Endodermal cell (in vitro differentiated cells): ENCODE measurements at places on chromosomes 5 and 9.

DNA sequence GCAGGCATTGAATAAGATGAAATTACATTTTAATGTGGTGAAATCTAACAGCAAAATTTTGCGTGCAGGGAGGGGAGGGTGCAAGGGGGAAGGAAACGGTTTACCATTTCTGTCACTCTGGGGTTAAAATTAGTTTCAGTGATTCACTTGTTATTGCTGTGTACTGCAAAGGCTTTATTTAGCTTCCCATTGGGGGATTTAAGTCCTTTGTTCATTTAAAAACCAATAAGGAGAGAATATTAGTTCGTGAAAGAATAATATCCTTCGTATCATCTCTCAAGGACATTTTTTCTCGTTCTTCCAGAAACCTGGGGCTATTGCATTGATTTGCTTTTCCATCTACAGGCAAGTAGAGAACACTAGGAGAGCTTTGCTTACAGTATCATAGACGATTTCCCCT, 667.8 kb upstream of the RGMB start:
- no peak for DNase-seq

DNA sequence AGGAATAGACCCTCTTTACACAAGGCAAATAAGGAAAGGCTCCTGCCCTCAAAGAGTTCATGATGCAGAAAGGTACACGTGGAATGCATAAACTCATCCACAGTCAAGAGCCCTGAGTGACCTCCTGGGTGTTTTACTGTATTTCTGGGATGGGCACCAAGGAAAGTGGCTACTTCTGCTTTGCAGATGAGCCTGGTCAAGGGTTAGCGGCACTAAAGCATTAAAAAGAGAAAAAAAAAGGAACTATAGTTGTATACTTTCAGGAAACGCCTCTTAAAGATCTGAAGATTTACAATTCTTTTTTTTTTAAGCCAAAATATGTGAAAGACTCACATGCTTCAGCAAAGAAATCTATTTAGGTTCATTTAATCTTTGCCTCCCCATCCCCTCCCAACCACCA, 366.2 kb upstream of the PDE4D start:
- no peak for DNase-seq

- DNase-seq = no peak
These were observed 76.6 kb downstream of the CRB2 start for GRCh38 chr9:123432331-123433236.

- no peak for DNase-seq
These were observed 349.6 kb downstream of the SLIT3 start for GRCh38 chr5:168951356-168951755.

- peak; percentile 71 for DNase-seq
These were observed 71.6 kb downstream of the LRRC70 start for GRCh38 chr5:62650197-62650596.

- no peak for DNase-seq
These were observed 12.2 kb upstream of the HSPB3 start for GRCh38 chr5:54443270-54443669.

DNA sequence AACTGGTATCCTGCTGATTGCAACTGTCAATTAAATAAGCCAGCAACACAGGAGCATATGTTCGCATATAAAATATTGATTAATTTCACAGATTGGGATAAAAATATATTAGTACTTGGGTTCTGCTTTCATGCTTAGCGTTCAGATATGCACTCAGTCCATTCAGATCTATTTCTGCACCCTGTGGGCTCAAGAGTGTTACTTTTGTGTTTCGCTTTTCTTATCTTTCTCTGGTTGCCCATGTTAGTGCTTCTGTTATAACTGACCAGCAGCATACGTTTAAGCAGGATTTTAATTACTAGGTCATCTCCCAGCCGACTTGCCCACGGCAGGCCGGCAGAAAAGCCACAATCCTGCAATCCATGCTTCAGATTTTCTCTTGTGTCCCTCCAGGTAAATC, 289.1 kb downstream of the EBF1 start:
- DNase-seq = no peak

GRCh38 chr5:80156156-80156555, 99.7 kb downstream of the SERINC5 start:
- DNase-seq = no peak

GRCh38 chr9:71975833-71976232, 64.4 kb downstream of the C9orf85 start:
- no peak for DNase-seq

- DNase-seq = no peak
These were observed 110.2 kb upstream of the DAPK1 start for GRCh38 chr9:87387351-87388011.

DNA sequence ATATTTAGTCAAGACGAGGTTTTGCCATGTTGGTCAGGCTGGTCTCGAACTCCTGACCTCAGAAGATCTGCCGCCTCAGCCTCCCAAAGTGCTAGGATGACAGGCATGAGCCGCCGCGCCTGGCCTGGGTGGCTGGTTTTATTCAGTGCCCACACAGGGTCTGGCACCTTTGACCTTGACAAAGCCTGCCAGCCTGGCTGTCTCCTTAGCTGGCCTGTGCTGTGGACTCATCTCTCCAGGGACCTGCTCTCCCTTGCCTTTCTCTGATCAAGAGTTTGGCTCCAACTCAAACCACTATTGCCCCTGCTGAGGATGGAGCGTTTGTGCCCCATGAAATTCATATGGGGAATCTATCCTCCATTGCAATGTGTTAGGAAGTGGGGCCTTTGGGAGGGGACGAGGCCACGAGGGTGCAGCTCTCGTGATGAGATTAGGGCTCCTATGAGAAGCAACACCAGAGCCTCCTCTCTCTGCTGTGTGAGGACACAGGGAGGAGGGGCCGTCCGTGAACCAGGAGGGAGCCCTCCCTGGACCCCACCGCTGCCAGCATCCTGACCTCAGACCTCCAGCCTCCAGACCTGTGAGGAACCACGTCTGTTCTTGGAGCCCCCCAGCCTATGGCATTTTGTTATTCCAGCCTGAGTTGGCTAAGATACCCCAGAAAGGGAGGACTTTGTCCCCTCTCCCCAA, 45.0 kb downstream of the MRPL36 start:
- no peak for DNase-seq

GRCh38 chr5:139774980-139775661, 20.5 kb upstream of the PSD2 start:
- peak; percentile 99 for DNase-seq

DNA sequence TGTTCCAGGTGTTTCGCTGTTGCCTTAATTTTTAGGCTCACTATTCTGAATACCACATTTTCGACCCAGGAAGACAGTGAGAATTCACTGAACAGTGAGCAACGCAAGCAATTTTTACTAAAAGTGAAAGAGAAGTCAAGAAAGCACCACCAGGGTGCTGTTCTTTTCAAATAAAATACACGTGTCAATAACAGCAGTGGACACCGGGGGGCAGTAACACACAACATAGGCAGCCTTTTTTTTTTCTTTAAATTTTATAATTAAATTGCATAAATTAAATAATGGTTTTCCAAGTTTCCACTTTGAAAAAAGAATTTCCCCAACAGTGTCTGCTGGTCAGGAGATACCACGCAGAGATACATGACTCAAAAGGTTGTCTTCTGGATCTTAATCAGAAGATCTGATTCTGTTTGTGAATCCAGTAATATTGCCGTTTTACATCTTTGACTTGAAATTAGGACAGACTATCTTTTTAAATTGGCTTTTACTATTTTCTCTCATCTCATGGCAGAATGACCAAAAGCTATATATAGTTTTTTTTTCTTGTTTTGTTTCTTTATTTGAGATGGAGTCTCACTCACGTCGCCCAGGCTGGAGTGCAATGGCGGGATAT, 47.1 kb upstream of the SH3GL2 start:
- peak; percentile 81 for DNase-seq

GRCh38 chr5:76104027-76104426, 20.8 kb downstream of the SV2C start:
- DNase-seq = peak; percentile 89

DNA sequence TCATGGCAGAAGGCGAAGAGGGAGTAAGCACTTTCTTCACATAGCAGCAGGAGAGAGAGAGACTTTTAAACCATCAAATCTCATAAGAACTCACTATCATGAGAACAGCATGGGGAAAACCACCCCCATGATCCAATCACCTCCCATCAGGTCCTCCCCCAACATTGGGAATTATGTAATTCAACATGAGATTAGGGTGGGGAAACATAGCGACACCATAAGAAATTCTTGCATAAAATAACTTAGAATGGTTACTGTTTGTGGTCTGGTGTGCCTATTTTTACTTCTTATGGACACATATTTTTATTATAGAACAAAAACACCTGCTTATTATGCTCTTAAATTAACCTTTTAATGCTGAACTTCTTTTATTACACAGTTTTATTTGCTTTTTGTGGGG, 298.1 kb downstream of the PJA2 start:
- DNase-seq = no peak

DNA sequence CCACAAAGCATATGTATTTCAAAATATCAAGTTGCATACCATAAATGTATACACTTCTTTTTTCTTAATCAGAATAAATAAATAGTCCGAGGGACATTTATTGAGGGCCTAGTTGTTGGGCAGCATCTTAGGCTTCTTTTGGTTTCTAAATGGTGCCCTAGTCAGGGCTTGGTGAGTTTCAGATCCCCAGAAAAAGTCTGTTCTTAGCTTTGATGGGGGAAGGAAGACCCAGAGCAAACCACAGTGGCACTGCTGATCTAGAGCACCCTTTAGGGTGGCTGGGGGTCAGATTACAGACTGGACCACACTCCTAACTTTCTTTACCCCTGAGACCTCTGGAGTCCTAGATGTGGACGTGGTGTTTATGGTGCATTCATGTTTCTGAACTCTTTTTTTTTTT, 97.8 kb downstream of the C9orf152 start:
- no peak for DNase-seq

GRCh38 chr5:177094224-177095087, 7.7 kb downstream of the FGFR4 start:
- no peak for DNase-seq

GRCh38 chr5:108516785-108517184, 134.9 kb upstream of the FBXL17 start:
- no peak for DNase-seq

DNA sequence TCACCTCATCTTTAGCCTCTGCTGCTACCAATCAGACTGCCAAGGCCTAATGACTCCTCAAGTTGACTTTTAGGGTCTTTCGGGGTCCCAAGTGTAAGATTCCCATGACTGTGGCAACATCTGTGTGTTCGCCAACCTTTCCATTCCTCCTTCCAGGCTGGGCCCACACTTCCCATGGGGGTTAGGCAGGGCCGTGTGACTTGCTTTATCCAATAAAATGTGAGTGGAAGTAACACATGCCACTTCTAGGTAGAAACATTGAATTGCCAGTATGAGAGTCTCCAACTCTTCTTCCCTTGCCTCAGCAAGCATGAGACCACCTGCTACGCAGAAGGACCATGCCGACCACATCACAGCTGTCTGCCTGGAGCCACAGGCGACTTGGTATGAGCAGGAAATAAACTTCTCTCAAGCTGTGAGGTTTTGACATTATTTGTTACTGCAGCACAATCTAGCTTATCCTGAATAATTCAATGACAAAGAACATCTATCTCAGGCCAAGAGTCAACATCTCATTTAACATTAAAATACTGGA, 190.4 kb upstream of the IER5L start:
- no peak for DNase-seq

- peak; percentile 94 for DNase-seq
These were observed 137.1 kb downstream of the FGF1 start for GRCh38 chr5:142548739-142549275.

- no peak for DNase-seq
These were observed 31.2 kb downstream of the KCNMB1 start for GRCh38 chr5:170357955-170358444.

- DNase-seq = no peak
These were observed 3.6 kb upstream of the IL3 start for GRCh38 chr5:132056610-132057497.

GRCh38 chr9:89961616-89962341, 357.0 kb downstream of the GADD45G start:
- no peak for DNase-seq

- DNase-seq = no peak
These were observed 9.1 kb downstream of the SLC22A5 start for GRCh38 chr5:132378580-132378979.

- DNase-seq = no peak
These were observed 156.3 kb downstream of the HMHB1 start for GRCh38 chr5:143968071-143968878.

GRCh38 chr5:24591426-24591825, 53.4 kb downstream of the CDH10 start:
- no peak for DNase-seq

- no peak for DNase-seq
These were observed 184.5 kb downstream of the EBF1 start for GRCh38 chr5:158915216-158915615.

DNA sequence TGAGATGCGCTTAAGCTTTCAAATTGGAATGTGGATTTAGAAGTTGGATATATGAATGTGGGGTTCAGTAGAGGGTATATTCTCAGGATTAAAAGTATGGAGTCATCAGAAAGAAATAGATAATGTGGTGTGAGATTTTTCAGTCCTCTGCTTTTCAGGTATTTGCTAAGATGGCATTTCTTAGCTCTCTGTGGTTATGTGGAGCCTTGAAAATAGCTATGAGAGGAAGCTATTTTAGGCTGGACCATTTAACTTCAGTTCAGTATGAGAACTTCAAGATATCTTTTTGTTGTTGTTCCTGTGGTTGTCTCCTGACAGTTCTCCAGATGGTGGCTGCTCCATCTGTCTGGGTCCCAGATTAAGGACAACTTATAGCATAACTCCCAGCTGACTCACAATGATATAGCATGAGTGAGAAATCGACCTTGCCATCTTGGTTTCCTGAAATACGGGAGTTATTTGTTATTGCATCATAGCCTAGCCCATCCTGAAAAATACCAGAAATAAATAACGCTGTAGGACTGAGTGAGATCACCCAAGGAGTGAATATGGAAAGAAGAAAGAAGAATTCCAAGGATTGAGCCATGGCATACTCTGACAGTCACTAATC, 461.5 kb downstream of the ANXA1 start:
- DNase-seq = no peak

- peak; percentile 73 for DNase-seq
These were observed 1.4 kb downstream of the OTULIN start for GRCh38 chr5:14665949-14666348.
